ENCODE measurements at places on chromosomes 1 and 21. TPM values are rescaled to one million over a fixed set of nuclear protein-coding genes. Genes with fewer than 3 reads are reported as not detected.

The SLC9C2 gene
- not detected for total RNA-seq

The TLCD4 gene
- 0.08 TPM for total RNA-seq

The TDRD10 gene
- not detected for total RNA-seq

The OXCT2 gene
- total RNA-seq, result 3.2 TPM

The CD46 gene
- 102 TPM for total RNA-seq

The S100A12 gene
- total RNA-seq, result 1.7 TPM

The TNFSF4 gene
- 0.15 TPM for total RNA-seq

The CLEC20A gene
- total RNA-seq, result not detected

The GUCA2A gene
- total RNA-seq, result not detected

The BRINP3 gene
- not detected for total RNA-seq

The WNT3A gene
- total RNA-seq, result not detected

The FCRLB gene
- 0.78 TPM for total RNA-seq

The BMP8B gene
- 0.08 TPM for total RNA-seq

The IFI44L gene
- 0.53 TPM for total RNA-seq

Data from hair follicular keratinocyte (primary cell).